ENCODE measurements at places on chromosomes 2 and 18. TPM values are rescaled to one million over a fixed set of nuclear protein-coding genes. Genes with fewer than 3 reads are reported as not detected.

The ALLC gene
- 0.05 TPM for total RNA-seq

- no peaks in the 10 kb centered on the region for H3K36me3 ChIP-seq
- no peaks in the 10 kb centered on the region for H3K27me3 ChIP-seq
- no peak for DNase-seq
- H3K4me3 ChIP-seq, result no peak overlapping the region
- H3K27ac ChIP-seq, result no peak overlapping the region
- peaks cover 6% of the 10 kb centered on the region for H3K4me1 ChIP-seq
Measured at GRCh38 chr2:134782792-134783191, 55.6 kb upstream of the ACMSD start.

DNA sequence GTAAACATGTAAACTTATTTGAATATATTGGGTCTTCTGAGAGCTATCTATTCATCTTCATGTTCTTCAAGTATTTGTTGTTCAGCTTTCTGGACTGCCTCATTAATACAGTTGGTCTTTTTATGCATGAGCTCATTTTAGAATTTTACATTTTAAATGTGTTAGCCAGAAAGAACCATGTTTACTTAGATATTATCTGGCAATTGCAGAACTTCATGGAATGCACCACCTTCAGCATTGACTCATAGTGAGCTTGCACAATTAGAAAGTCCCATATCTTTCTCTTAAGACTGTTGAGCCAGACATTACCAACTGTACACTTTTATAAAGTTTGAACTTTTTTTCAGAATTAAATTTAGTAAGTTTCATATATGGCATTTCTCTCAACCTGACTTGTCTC lies 536.7 kb downstream of the RIT2 start:
- no peaks in the 10 kb centered on the region for H3K36me3 ChIP-seq
- no peak overlapping the region for H3K27ac ChIP-seq
- no peak for DNase-seq

- peaks cover 28% of the 10 kb centered on the region for H3K36me3 ChIP-seq
- peak overlapping the region; percentile 18 for H3K27ac ChIP-seq
- no peaks in the 10 kb centered on the region for H3K4me1 ChIP-seq
- no peak overlapping the region for H3K4me3 ChIP-seq
- no peaks in the 10 kb centered on the region for H3K27me3 ChIP-seq
Measured at GRCh38 chr2:9596621-9597311, 34.0 kb downstream of the YWHAQ start.

The CHRND gene
- total RNA-seq, result 0.57 TPM

DNA sequence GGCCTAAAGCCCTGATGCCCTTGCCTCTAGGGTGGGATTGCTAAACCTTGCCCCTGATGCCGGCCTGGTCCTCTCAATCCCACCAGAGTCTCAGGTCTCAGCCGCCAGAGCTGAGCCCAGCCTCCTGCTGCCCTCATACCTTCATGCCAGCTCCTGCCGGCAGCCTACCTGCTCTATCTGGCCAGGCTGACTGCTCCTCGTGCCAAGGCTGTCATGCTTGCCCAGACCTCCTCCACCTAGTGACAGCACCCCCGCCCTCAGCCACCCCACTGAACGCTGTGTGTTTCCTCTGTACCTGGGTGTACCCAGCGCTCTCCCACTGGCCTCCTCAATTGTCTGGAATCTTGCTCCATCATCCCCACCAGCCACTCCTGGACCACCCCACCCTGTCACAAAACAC lies 120.1 kb downstream of the CACNB4 start:
- H3K4me3 ChIP-seq, result no peak overlapping the region
- H3K4me1 ChIP-seq, result peaks cover 2% of the 10 kb centered on the region
- peak overlapping the region; percentile 18 for H3K27ac ChIP-seq
- no peaks in the 10 kb centered on the region for H3K36me3 ChIP-seq
- no peak for DNase-seq

GRCh38 chr2:232829988-232830387 lies 40.1 kb upstream of the SNORC start:
- no peak overlapping the region for H3K27ac ChIP-seq
- peaks cover 69% of the 10 kb centered on the region for H3K36me3 ChIP-seq
- DNase-seq, result no peak
- H3K4me3 ChIP-seq, result no peak overlapping the region
- H3K4me1 ChIP-seq, result no peaks in the 10 kb centered on the region

DNA sequence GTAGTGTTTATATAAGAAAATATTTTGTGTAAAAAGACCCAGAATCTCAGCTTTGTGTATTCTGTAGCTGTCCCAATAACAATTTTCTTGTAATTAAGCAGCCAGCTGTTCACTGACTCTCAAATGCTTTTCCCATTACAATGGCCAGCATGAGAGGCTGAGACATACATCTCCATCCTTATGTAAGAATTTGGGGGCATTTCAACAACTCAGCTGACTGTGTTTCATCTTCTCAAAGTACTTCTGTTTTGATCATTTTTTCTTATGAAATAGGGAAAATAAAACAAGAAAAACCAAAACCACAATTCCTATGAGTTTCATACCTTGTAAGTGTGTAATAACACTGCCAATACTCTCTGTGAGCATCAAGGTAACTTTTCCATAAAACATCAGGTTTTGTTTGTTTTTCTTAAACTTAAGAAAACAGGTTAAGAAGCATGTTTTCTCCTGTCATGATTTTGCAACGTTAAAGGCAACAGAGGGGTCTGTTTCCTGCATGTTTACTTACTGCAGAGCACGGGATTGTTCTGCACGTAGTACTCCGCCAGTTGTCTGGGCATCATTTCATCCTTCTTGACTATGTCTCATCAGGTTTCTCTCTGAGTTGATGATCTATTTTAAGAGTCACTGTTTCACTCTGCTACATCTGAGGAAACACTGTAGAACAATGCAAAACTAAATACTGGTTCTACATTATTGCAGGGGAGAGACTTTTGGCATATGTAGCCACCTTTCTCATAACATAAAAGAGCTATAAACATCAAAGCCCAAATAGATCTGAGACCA lies 62.9 kb upstream of the CYRIA start:
- no peak for DNase-seq
- H3K36me3 ChIP-seq, result no peaks in the 10 kb centered on the region

DNA sequence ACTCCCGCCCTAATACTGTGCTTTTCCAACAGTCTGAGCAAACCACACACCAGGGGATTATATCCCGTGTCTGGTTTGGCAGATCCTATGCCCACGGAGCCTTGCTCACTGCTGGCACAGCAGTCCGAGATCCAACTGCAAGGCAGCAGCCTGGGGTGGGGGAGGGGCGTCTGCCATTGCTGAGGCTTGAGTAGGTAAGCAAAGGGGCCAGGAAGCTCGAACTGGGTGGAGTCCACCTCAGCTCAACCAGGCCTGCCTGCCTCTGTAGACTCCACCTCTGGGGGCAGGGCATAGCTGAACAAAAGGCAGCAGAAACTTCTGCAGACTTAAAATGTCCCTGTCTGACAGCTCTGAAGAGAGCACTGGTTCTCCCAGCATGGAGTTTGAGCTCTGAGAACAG lies 44.2 kb downstream of the LNPK start:
- peaks cover 11% of the 10 kb centered on the region for H3K36me3 ChIP-seq
- H3K27ac ChIP-seq, result no peak overlapping the region
- H3K4me3 ChIP-seq, result no peak overlapping the region
- H3K27me3 ChIP-seq, result no peaks in the 10 kb centered on the region
- no peaks in the 10 kb centered on the region for H3K4me1 ChIP-seq
- DNase-seq, result no peak

The MPHOSPH10 gene
- total RNA-seq, result 26.3 TPM

GRCh38 chr2:202037086-202037485 lies 3.4 kb downstream of the FZD7 start:
- H3K27ac ChIP-seq, result no peak overlapping the region
- peaks cover 44% of the 10 kb centered on the region for H3K27me3 ChIP-seq
- H3K4me1 ChIP-seq, result peaks cover 7% of the 10 kb centered on the region
- no peaks in the 10 kb centered on the region for H3K36me3 ChIP-seq

The PAX8 gene
- 0.19 TPM for total RNA-seq

DNA sequence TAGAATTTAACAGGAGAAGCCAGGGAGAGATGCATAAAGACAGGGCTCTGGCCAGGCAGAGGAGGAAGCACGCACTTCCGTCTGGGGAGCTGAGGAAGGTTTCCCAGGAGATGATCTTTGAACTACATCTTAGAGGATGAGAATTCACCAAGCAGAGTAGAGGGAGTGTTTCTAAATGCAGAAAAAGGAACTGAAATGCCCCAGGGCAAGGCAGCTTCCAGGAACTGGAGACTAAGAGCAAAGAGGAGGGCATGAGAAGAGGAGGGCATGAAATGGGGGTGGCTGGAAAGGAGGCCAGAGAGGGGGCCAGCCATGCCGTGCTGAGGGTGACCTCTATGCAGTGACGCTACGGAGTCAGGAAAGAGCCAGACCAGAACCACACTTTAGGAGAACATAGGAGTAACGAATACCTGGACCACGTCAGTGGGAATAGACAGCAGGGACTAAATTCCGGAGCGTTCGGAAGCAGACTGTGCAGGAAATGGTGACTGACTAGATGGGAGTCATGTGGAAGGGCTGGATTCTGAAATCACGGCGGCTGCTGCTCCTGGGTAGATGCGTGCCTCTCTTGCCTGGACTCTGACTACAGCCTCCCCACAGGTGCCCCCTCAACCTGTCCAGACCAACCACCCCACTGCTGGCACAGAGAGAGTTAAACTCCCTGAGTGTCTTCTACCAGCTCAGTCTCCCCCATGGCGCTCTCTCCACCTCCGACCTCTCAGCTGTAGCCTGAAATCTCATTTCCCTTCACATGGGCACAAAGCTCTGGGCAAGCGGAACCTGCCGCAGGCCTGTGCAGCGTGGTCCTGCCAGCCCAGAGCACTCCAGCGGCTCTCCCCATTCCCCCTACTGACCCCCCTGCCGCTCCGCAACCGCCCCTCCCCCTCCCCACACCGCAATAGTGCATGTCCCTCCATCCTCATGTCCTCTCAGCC lies 87.0 kb upstream of the RTN4 start:
- peaks cover 30% of the 10 kb centered on the region for H3K4me1 ChIP-seq
- H3K27ac ChIP-seq, result no peak overlapping the region
- no peak overlapping the region for H3K4me3 ChIP-seq
- H3K27me3 ChIP-seq, result no peaks in the 10 kb centered on the region

The ASXL2 gene
- 7.4 TPM for total RNA-seq

GRCh38 chr18:60485201-60485600 lies 112.6 kb upstream of the MC4R start:
- H3K27ac ChIP-seq, result no peak overlapping the region
- H3K4me1 ChIP-seq, result no peaks in the 10 kb centered on the region
- no peak overlapping the region for H3K4me3 ChIP-seq
- H3K36me3 ChIP-seq, result no peaks in the 10 kb centered on the region
- DNase-seq, result no peak

The ANKRD30B gene
- not detected for total RNA-seq

- H3K27me3 ChIP-seq, result no peaks in the 10 kb centered on the region
- no peaks in the 10 kb centered on the region for H3K36me3 ChIP-seq
- H3K27ac ChIP-seq, result no peak overlapping the region
- no peaks in the 10 kb centered on the region for H3K4me1 ChIP-seq
- H3K4me3 ChIP-seq, result no peak overlapping the region
- DNase-seq, result no peak
Measured at GRCh38 chr2:9574331-9574730, 18.7 kb upstream of the ADAM17 start.

The UGT1A8 gene
- total RNA-seq, result 0.24 TPM

The ANKRD62 gene
- not detected for total RNA-seq

DNA sequence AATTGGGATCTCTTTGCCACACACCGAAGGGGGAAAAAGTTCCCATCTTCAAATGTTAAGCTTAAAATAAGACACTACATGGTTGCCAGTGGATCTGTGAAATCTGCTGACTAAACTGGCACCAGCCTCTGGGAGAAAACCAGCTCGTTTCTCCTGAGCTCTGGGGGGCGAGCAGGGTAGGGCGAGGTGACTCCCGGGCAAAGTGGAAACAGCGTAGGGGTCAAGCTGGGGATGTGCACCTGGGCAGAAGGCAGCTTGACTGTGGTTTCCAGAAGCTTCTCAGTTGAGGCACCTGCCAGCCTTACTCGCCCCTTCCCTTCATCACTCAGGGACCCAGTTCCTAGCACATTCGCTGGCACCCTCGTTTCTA lies 62.8 kb downstream of the SFXN5 start:
- no peak for DNase-seq
- no peaks in the 10 kb centered on the region for H3K27me3 ChIP-seq
- H3K4me1 ChIP-seq, result no peaks in the 10 kb centered on the region
- H3K4me3 ChIP-seq, result no peak overlapping the region
- H3K27ac ChIP-seq, result no peak overlapping the region

The HOXD13 gene
- not detected for total RNA-seq

- H3K4me1 ChIP-seq, result no peaks in the 10 kb centered on the region
- no peak overlapping the region for H3K27ac ChIP-seq
- DNase-seq, result no peak
- no peaks in the 10 kb centered on the region for H3K27me3 ChIP-seq
- H3K36me3 ChIP-seq, result no peaks in the 10 kb centered on the region
- H3K4me3 ChIP-seq, result no peak overlapping the region
Measured at GRCh38 chr2:225765820-225766219, 366.3 kb downstream of the NYAP2 start.

The ITM2C gene
- 154 TPM for total RNA-seq

DNA sequence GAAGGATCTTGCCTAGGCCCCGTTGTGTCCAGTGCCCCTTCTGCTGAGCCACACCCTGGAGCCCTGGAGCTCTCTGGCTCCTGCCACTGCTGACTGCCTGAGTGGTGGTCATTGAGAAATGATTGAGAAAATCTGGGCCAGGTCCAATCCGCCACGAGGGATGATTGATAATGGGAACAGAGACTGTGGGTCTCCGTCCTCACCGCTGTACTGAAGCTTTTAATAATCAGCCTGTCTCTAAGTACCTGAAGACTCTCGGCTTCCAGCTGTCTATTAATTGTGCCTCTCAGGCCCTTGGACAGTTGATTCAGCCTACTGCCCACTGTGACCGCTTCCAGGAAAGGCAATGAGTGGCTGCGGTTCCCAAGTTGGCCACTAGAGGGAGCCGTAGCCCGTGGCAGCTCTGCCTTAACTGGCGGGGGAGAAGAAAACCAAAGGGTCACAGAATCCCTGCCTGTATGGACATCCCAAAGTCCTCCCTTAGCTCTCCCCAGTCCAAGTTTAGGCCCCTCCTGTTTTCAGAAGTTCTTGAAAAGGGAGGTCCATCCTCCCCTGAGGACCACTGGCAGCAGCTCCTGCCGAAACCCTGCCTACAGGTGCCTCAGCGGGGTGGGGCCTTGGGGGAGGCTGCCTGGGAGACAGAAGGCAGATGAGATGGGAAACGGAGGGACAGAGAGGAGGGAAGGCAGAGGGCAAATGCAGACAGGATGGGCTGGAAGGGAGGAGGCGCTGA lies 213.6 kb downstream of the TNS1 start:
- peaks cover 12% of the 10 kb centered on the region for H3K4me1 ChIP-seq
- H3K27me3 ChIP-seq, result no peaks in the 10 kb centered on the region
- no peaks in the 10 kb centered on the region for H3K36me3 ChIP-seq
- DNase-seq, result peak; percentile 23

- no peaks in the 10 kb centered on the region for H3K4me1 ChIP-seq
- DNase-seq, result no peak
- H3K27ac ChIP-seq, result no peak overlapping the region
- no peaks in the 10 kb centered on the region for H3K27me3 ChIP-seq
- no peak overlapping the region for H3K4me3 ChIP-seq
Measured at GRCh38 chr2:215060861-215061536, 77.4 kb downstream of the ABCA12 start.

- no peak overlapping the region for H3K4me3 ChIP-seq
- no peak for DNase-seq
- no peak overlapping the region for H3K27ac ChIP-seq
- no peaks in the 10 kb centered on the region for H3K27me3 ChIP-seq
- no peaks in the 10 kb centered on the region for H3K4me1 ChIP-seq
Measured at GRCh38 chr2:234066587-234066986, 16.1 kb downstream of the SPP2 start.

The CRYGC gene
- not detected for total RNA-seq

- no peaks in the 10 kb centered on the region for H3K36me3 ChIP-seq
- H3K27ac ChIP-seq, result no peak overlapping the region
- H3K4me3 ChIP-seq, result no peak overlapping the region
- no peaks in the 10 kb centered on the region for H3K27me3 ChIP-seq
- no peaks in the 10 kb centered on the region for H3K4me1 ChIP-seq
Measured at GRCh38 chr2:189837326-189837725, 53.1 kb downstream of the PMS1 start.
